ENCODE measurements at places on chromosomes 7 and 10.

DNA sequence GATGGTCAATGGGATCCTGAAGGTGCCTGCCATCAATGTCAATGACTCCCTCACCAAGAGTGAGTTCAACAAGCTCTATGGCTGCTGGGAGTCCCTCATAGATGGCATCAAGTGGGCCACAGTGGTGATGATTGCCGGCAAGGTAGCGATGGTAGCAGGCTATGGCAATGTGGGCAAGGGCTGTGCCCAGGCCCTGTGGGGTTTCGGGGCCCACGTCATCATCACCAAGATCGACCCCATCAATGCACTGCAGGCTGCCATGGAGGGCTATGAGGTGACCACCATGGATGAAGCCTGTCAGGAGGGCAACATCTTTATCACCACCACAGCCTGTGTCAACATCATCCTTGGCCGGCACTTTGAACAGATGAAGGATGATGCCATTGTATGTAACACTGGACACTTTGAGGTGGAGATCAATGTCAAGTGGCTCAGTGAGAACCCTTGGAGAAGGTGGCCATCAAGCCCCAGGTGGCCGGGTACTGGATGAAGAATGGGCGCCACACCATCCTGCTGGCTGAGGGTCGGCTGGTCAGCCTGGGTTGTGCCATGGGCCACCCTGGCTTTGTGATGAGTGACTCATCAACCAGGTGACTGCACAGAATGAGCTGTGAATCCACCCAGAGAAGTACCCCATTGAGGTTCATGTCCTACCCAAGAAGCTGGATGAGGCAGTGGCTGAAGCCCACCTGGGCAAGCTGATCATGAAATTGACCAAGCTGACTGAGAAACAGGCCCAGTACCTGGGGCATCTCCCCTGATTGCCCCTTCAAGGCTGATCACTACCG is 63.0 kb upstream of the ANTXRL start:
- DNase-seq = no peak

DNA sequence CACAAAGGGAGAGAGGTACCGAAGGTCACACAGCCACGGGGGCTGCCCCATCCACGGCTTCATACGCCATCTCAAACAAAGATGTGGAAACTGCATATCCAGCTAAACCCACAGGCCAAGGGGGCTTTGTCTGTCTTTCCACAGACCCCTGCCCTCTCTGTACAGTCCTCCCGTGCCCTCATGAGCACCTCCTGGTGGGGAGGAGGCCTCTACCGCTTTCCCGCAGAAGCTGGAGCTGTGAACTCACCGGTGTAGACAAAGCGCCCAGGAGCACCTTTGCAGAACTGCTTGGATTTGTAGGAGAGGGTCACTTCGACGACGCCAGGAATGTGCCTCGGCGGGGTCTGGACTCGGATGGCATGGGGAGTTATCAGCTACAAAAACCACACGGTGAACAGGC is 97.2 kb downstream of the EBF3 start:
- no peak for DNase-seq

DNA sequence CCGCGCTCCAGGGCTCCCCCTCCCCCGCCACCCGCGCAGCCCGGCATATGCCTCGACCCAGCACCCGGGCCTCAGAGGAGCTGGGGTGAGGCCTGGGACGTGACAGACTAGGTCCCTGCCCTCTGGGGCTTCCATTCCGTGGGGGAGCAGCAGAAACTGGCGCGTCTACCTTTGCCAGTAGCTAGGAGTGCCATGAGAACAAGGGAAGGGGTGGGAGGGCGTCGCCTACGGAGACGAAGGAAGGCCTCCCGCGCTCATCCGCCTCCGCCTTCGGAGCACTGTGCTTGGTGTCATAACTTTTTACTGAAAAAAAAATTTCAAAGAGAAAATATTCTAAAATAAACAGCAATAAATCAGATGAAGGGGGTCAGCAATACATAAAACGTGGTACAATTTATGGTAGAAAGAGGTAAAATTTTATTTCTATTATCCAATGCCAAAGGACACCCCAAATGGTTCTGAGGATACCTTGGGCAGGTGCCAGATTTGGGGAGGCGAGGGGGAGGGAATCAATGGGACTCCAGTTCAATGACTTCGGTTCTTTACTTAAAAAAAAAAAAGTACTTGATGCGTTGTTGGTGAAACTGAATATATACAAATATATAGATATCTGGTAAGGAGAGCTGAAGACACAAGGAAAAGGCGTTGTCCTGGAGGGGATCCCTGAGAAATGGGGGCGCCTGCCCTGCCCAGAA is 35.1 kb upstream of the GRID1 start:
- peak; percentile 12 for DNase-seq

GRCh38 chr10:122301055-122301810 is 30.1 kb downstream of the BTBD16 start:
- DNase-seq = peak; percentile 80

GRCh38 chr7:25360451-25360850 is 132.2 kb upstream of the NPVF start:
- DNase-seq = no peak

DNA sequence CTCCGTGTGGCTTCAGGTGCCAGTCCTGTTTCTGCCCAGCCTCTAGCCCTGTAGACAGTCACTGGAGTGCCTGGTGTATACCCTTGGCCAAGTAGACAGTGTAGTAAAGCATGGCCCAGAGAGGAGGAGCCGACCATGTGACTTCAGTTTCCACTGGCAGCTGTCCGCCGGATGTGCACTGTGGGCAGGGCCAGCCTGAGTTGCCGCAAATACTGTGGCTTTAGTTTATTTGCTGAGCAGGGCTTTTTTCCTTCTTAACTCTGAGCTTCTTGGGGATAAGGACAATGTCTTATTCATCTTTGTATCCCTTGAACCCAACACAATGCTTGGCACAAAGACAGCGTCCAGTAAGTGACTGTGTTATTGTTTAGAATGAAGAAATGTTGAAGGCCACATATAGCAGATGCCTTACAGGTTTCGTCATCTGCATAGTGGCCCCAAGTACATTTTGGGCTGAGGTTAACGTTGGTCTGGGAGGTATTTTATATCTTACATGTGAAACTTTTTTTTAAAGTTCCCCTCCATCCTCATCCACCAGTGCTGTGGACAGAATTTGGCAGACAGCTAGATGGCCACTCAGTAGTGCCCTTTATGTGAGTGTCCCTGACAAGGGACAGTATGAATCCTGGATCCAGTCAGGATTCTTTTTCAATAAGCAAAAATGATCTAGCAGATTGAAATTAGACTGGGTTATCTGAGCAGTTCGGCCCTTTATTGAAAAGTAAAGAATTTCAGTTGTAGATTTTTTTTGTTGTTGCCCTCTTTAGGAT is 40.6 kb downstream of the CYP17A1 start:
- peak; percentile 67 for DNase-seq

- DNase-seq = no peak
These were observed 29.0 kb upstream of the GNAT3 start for GRCh38 chr7:80540836-80541235.

DNA sequence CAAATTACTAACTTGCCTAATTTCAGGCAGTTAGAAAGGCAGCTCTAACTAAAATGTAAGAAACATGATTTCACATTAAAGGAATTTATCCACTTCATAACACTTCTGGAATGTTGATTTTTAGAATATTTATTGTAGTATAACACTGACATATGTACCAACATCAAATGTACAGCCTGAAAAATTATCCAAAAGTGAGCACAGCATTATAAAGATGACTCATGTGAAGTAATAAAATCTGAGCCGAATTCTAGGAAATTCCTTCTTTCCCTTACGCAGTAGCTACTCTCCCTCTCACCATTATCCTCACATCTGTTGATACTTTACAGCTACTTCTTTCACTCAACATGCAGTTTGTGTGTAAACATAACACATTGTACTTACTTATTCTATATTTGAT is 610.6 kb downstream of the ZWINT start:
- DNase-seq = peak; percentile 5

DNA sequence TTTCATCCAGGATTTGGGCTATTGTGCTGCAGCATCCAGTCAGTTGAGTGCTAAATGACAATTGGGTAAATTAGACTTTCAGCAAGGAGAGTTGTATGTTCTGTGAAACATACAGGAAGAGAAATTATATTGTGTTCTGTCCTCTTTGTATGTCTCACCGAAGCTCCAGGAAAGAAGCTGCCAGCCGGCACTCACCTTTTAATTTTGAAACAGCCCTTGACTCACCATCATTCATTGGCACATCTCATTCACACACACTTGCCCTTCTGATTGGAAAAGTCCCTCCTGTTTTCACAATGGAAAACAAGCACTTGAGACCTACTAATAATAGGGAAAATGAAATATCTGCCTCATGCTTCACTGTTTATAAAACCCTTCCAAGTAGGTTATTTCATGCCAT is 495.6 kb downstream of the RPS24 start:
- DNase-seq = no peak

- DNase-seq = peak; percentile 2
These were observed 27.3 kb upstream of the CYP3A5 start for GRCh38 chr7:99707096-99707495.

- no peak for DNase-seq
These were observed 272.2 kb upstream of the NEBL start for GRCh38 chr10:21169271-21169670.

DNA sequence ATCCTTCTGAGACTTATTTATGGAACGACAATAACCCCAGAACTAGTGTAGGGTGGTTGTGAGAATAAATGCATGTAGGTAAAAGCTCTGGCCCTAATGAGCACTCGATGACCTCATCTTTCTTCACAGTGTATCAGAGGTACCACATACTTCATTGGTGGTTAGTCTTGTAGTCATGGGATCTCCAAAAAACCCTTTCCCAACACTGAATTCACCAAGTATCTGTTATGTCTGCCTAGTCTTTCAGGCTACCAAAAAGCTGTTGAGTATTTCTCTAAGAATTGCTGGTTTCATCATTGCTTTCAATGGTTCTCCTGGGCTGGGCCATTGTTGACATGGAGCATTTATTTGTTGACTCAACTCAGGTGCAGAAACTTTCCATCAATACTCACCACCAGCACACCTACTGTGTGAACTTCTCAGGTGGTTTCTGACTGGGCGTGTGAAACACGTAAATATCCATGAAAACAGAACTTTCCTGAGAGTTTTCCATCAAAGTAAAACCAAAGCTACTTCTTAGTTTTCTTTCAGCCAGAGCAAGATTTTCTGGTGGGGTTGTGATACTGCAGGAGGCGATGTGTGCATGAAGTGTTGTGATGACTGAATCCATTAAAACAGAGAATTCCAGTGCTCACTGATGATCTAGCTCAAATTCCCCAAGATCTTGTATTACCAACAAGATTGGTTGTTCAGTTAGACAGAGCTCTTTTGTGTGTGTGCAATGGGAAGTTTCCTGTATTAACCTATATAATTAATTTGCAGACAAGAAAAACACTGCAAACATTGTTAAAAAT is 51.4 kb upstream of the SLC35B4 start:
- DNase-seq = no peak

- DNase-seq = no peak
These were observed 135.4 kb upstream of the PHF14 start for GRCh38 chr7:10838228-10838627.

All from fibroblast of skin of back (primary cell).